Kidney (tissue), 22 donors: ENCODE measurements at places on chromosomes 13 and 19.

GRCh38 chr13:31282741-31283455, 83.1 kb downstream of the B3GLCT start:
- H3K27me3 ChIP-seq = no peaks in the 10 kb centered on the region
- H3K4me3 ChIP-seq = no peak overlapping the region
- H3K4me1 ChIP-seq = no peaks in the 10 kb centered on the region
- H3K27ac ChIP-seq = no peak overlapping the region

DNA sequence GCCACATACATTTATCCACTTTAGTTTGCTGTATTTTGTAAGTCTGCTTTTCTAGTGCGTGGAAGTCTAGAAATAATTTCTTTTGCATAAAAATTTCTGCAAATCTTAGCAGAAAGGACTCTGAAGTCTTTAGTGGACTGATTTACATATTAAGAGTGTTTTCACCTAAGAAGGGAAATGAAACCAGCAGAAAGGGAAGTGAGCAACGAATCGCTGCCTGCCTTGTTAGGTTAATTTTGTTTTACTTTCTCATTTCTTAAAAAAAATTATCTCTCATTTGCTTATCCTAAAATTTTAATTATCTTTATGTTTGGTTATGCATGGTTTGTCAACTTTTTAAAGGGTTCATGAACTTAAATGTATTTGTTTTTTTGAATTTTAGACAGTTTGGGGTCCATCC, 767 bp upstream of the GPR18 start:
- H3K27ac ChIP-seq = no peak overlapping the region
- no peak overlapping the region for H3K4me3 ChIP-seq
- no peak for DNase-seq
- H3K4me1 ChIP-seq = no peaks in the 10 kb centered on the region
- no peaks in the 10 kb centered on the region for H3K27me3 ChIP-seq

DNA sequence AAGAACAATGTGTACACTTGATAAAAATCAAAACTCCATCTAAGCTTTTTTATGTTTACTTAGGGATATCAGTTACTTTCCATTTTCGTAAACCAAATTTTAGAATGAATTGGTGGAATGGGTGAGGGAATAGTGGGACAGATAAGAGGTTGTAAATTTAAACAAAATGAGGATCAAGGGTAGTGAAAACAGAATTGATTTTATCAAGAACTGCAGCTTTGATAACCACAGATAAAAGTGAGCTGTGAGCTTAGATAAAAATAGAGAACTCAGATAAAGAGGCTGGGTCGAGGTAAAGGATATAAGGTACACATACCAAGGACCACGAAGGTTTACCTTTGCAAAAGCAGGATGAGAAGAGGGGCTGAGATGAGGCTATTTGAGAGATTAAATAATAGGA, 813.2 kb upstream of the GPC6 start:
- H3K27ac ChIP-seq = no peak overlapping the region
- no peaks in the 10 kb centered on the region for H3K36me3 ChIP-seq
- no peaks in the 10 kb centered on the region for H3K4me1 ChIP-seq
- no peak for DNase-seq

- H3K4me1 ChIP-seq = peaks cover 9% of the 10 kb centered on the region
- H3K27ac ChIP-seq = no peak overlapping the region
- peak; percentile 67 for DNase-seq
- H3K4me3 ChIP-seq = no peak overlapping the region
- H3K36me3 ChIP-seq = no peaks in the 10 kb centered on the region
- no peaks in the 10 kb centered on the region for H3K27me3 ChIP-seq
Observed at GRCh38 chr13:20442798-20443381, 82.8 kb downstream of the CRYL1 start.

DNA sequence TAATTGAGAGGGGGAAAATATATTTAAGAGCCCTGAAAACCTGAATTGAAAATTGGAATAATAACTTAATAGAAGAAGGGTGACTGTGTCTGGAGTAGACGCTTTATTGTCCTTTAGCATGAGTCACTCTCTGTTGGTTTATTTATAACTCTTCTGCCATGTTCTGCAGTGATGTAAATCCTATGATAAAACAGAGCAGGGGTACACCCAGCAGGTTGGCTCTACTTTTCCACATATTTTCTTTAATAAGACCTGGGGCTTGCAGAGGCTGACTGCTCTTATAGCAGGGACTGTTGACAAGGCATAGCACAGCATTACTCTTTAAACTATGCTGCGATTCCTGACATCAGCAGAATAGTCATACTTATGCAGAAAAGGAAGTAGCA, 389.9 kb upstream of the PCDH9 start:
- no peaks in the 10 kb centered on the region for H3K27me3 ChIP-seq
- no peaks in the 10 kb centered on the region for H3K4me1 ChIP-seq
- no peaks in the 10 kb centered on the region for H3K36me3 ChIP-seq
- H3K27ac ChIP-seq = no peak overlapping the region
- H3K4me3 ChIP-seq = no peak overlapping the region
- no peak for DNase-seq

DNA sequence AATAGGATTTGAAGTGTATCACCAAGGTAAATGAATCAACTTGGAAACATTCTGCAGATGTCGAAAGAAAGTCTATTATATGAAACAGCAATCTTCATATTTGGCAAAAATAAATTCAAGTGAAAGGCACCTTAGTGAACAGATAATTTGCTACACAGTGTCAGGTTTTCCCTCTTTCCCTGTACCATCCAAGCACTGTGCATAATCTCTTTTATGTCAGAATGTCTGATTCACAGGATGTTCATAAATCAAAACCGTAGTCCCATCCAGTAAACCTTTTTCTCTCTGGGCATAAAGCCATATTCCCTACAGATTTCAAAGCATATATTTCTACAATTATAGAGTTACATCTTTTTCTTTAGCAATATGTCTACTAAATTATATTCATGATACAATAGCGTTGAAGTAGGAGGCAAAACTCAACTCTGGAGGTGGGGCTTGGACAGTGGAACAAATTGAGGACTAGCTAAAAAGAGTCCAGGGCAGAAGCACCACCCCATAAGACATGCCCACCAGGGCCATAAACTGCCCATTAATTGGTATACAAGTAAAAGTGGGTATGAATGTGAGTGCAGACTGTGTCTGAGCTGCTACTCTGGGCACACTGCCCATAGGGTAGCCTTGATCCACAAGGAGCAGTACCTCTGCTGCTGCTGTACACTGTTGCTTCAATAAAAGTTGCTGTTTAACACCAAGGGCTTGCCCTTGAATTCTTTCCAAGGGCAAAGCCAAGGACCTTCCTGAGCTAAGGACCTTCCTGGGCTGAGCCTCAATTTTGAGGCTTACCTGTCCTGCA, 72.1 kb upstream of the MYCBP2 start:
- no peak overlapping the region for H3K27ac ChIP-seq
- no peaks in the 10 kb centered on the region for H3K27me3 ChIP-seq
- H3K4me3 ChIP-seq = no peak overlapping the region
- DNase-seq = no peak

GRCh38 chr19:15635016-15635805, 5.5 kb upstream of the CYP4F3 start:
- no peak for DNase-seq
- H3K36me3 ChIP-seq = no peaks in the 10 kb centered on the region
- peaks cover 7% of the 10 kb centered on the region for H3K4me1 ChIP-seq

- H3K27ac ChIP-seq = no peak overlapping the region
- no peaks in the 10 kb centered on the region for H3K27me3 ChIP-seq
- H3K36me3 ChIP-seq = peaks cover 14% of the 10 kb centered on the region
- H3K4me1 ChIP-seq = no peaks in the 10 kb centered on the region
- no peak for DNase-seq
- no peak overlapping the region for H3K4me3 ChIP-seq
Observed at GRCh38 chr13:99378985-99379733, 72.0 kb upstream of the GPR183 start.

GRCh38 chr19:16951529-16951928, 62.7 kb downstream of the F2RL3 start:
- H3K4me1 ChIP-seq = no peaks in the 10 kb centered on the region
- no peaks in the 10 kb centered on the region for H3K36me3 ChIP-seq
- no peak for DNase-seq
- H3K27ac ChIP-seq = no peak overlapping the region

DNA sequence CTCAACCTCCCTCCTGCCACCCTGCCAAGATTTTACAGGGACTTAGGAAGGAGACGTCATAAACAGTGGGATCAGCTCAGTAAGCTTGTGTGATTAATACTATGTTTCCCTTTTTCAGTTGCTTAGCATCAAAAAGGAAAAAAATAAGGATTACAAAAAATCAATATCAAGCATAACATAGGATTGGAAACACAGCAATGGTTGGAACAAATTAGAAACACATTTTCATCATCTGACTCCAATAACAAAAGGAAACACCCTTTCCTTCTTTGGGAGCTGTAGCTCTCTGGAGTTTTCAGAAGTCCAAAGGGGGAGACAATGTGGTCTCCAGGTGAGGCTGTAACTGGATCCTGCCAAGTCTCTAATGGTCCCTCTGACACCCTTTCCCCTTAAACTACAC, 233.4 kb downstream of the B3GLCT start:
- H3K4me1 ChIP-seq = peaks cover 4% of the 10 kb centered on the region
- no peak overlapping the region for H3K27ac ChIP-seq
- no peak overlapping the region for H3K4me3 ChIP-seq
- DNase-seq = no peak

GRCh38 chr19:30089086-30089665, 147.1 kb downstream of the URI1 start:
- H3K4me3 ChIP-seq = no peak overlapping the region
- H3K4me1 ChIP-seq = no peaks in the 10 kb centered on the region
- DNase-seq = peak; percentile 46
- H3K27ac ChIP-seq = no peak overlapping the region

- DNase-seq = peak; percentile 36
- H3K36me3 ChIP-seq = no peaks in the 10 kb centered on the region
- no peaks in the 10 kb centered on the region for H3K4me1 ChIP-seq
- H3K27me3 ChIP-seq = no peaks in the 10 kb centered on the region
- H3K27ac ChIP-seq = no peak overlapping the region
Observed at GRCh38 chr19:56670401-56670960, 1.1 kb downstream of the ZNF835 start.

- H3K27ac ChIP-seq = no peak overlapping the region
- no peaks in the 10 kb centered on the region for H3K36me3 ChIP-seq
- no peak overlapping the region for H3K4me3 ChIP-seq
- no peaks in the 10 kb centered on the region for H3K27me3 ChIP-seq
Observed at GRCh38 chr19:32824191-32824751, 45.3 kb downstream of the SLC7A9 start.

GRCh38 chr19:38389101-38389925, 816 bp downstream of the SPRED3 start:
- no peak overlapping the region for H3K27ac ChIP-seq
- H3K4me1 ChIP-seq = peaks cover 4% of the 10 kb centered on the region
- DNase-seq = peak; percentile 87
- H3K4me3 ChIP-seq = peak overlapping the region; percentile 47
- no peaks in the 10 kb centered on the region for H3K36me3 ChIP-seq
- H3K27me3 ChIP-seq = peaks cover 9% of the 10 kb centered on the region

GRCh38 chr19:6066661-6067646, 43.3 kb downstream of the RFX2 start:
- H3K27me3 ChIP-seq = no peaks in the 10 kb centered on the region
- peak overlapping the region; percentile 52 for H3K27ac ChIP-seq
- H3K4me1 ChIP-seq = peaks cover 12% of the 10 kb centered on the region
- no peaks in the 10 kb centered on the region for H3K36me3 ChIP-seq
- no peak overlapping the region for H3K4me3 ChIP-seq
- DNase-seq = peak; percentile 96

GRCh38 chr13:104785952-104786351, 1719.7 kb upstream of the SLC10A2 start:
- H3K27ac ChIP-seq = no peak overlapping the region
- DNase-seq = no peak
- H3K4me1 ChIP-seq = no peaks in the 10 kb centered on the region

DNA sequence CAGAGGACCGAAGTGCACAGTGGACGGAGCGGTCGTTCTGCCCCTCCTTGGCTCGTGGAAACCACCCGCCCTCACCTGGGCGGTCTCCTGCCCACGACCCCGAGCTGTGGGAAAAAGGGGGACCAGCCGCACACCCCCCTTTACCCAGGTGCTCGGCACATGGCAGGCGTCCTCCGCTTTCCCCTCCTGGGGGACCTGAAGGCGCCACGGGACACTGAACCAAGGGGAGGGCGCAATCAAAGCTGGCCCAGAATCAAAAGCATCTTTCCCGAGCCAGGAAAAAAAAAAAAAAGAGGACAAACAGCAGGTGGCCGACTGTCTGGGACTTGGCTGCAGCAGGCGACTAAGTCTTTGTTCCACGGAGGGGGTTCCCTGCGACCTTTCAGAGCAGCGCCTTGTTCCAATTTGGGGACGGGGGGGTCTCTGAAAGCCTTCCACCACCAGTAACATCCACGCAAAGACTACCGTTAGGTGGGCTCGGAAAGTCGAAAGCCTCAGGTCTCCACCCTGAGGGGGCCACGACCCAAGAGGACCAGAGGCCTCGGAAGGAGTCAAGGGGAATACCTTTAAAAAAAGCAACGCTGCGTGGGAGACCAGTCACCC, 1.1 kb downstream of the MBD3 start:
- H3K4me3 ChIP-seq = peak overlapping the region; percentile 74
- H3K27ac ChIP-seq = peak overlapping the region; percentile 89
- peak; percentile 53 for DNase-seq
- H3K36me3 ChIP-seq = no peaks in the 10 kb centered on the region
- H3K27me3 ChIP-seq = no peaks in the 10 kb centered on the region

DNA sequence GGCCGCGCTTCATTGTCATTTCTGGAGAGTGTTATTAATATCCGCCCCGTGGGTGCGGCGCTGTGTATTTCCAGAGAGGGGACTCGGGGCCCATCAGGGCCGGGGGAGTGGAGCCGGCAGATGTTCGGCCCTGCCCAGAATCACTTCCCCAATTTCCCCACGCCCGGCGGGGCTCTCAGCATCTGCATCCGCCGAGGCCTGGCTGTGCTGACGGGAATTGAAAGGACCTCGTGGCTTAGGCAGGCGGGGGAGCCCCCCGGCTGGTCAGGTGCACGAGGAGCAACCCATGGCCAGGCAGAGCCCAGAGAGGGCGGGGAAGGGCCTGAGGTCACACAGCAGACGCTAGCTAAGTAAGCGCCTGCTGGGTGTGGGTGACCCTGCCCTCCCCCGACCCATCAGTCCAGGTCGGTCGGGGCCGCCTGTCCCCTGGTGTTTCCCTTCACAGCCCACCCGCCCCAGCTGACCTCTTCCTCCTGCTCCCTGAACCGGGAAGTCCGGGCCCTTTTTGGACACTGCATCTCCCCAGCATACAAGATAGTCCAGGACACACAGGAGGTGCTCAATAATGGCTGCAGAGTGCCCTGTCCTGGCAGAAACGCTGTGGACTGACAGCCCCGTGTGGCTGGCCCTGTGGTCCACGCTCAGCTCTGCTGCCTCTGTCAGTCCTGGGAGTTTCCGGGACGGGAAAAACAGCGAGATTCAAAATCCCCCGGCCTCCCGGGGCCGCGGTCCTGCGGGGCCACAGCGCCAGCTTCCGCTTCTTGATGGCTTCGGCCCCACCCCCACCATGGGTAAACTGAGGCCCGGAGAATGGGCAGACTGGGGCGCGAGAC, 22.1 kb downstream of the ARID3A start:
- H3K36me3 ChIP-seq = no peaks in the 10 kb centered on the region
- peaks cover 29% of the 10 kb centered on the region for H3K4me1 ChIP-seq
- H3K27ac ChIP-seq = no peak overlapping the region

DNA sequence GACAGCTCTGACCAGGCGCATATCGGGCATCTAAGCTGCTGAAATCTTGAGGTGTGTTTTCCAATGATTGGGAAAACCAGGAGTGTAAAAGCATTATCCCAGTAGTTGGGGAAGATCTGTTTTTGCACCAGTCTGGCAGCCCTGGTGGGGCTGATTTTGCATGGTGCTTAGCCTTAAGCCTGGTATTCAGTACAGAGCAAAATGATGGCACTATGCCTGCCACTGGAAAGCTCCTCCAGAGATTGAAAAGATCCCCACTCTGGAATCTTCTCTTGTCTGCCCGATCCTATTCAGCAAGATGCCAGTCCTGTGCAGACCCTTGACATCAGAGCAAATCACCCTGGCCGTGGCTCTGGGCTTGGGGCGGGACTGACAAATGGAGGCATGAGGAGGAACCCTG, 44.7 kb upstream of the SIAH3 start:
- no peak for DNase-seq
- no peaks in the 10 kb centered on the region for H3K36me3 ChIP-seq
- no peak overlapping the region for H3K4me3 ChIP-seq
- H3K27ac ChIP-seq = no peak overlapping the region
- H3K27me3 ChIP-seq = no peaks in the 10 kb centered on the region
